ENCODE measurements at places on chromosomes 3 and 15. TPM values are rescaled to one million over a fixed set of nuclear protein-coding genes. Genes with fewer than 3 reads are reported as not detected.
A peak's percentile ranks its signal among the peaks of the same experiment; 100 is the strongest.

GRCh38 chr15:88208396-88208795 is 48.1 kb downstream of the NTRK3 start:
- no peak for DNase-seq

GRCh38 chr3:133238015-133238414 is 161.8 kb upstream of the BFSP2 start:
- no peak for DNase-seq

DNA sequence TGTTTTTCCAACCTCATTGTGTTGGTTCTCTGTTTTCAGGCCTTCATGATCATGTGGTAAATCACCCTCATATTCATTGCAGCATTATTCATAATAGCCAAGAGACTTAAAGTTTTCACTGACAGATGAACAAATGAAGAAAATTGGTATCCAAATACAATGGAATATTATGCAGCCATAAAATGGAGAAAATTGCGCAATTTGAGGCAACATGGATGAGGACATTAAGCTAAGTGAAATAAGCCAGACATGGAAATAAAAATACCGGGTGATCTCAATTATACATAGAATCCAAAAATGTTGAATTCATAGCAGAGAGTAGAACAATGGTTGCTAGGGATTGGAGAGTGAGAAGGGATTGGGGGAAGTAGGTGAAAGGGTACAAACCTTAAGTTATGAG is 491.9 kb upstream of the KCNMB2 start:
- no peak for DNase-seq

- DNase-seq = no peak
Observed at GRCh38 chr15:39362821-39363561, 217.9 kb upstream of the THBS1 start.

DNA sequence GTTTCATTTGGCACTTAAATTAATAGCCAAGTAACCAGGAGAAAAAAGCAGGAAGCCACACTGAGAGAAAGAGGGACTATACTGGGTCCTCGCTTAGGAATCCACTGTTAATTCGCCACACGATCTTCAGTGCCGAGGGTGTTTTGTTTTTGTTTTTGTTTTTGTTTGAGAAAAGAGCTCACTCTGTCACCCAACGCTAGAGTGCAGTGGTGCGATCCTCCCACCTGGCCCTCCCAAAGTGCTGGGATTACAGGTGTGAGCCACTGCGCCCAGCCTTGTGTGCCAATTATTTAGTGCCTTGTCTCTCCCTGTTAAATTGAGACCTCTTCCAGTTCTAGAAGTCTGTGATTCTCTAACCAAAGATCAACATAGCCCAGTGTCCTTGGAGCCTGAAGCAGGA is 53.8 kb upstream of the TPM1 start:
- no peak for DNase-seq

DNA sequence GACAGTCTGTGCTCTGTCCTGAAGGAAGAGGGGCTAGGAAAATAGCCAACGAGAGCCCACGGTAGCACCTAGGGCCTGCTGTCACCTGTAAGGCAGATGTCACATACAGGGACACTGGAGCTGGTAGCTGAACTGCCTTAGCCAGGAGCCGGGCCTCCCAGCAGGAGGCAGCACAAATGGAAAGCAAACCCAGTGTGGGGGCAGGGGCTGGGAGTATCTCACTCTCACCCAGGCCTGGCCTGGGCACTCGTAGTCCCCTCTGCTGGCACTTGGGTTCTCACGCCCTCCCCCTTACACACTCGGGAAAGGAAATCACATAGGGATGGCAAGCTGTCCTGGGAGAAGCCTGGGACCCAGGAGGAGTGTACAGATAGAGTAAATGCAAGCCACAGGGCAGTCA is 173.1 kb upstream of the CHRNA7 start:
- DNase-seq = no peak

- no peak for DNase-seq
Observed at GRCh38 chr3:14230729-14231128, 52.1 kb downstream of the LSM3 start.

GRCh38 chr15:40069178-40070165 is 30.5 kb upstream of the SRP14 start:
- peak; percentile 73 for DNase-seq

- no peak for DNase-seq
Observed at GRCh38 chr15:28106294-28107110, 7.4 kb upstream of the OCA2 start.

GRCh38 chr15:100132309-100132708 is 209.5 kb downstream of the ADAMTS17 start:
- DNase-seq = no peak

DNA sequence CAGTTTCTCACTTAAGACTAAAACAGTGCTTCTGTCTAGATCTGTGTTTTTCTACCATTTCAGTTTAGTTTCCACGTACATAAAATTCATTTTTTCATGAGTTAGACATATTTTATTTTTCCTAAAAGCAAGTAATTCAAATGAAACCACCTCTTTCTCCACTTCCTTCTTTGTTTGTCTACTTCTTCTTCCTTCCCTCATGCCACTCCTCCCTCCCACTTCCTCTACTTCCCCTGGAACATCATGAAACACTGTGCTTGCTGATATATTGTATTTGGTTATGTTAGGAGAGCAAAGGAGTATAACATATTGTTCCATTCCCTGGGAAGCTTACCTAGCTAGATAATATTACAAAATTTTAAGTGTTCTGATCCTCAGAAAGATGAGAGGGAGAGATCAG is 36.7 kb upstream of the GOLGA8B start:
- DNase-seq = no peak

DNA sequence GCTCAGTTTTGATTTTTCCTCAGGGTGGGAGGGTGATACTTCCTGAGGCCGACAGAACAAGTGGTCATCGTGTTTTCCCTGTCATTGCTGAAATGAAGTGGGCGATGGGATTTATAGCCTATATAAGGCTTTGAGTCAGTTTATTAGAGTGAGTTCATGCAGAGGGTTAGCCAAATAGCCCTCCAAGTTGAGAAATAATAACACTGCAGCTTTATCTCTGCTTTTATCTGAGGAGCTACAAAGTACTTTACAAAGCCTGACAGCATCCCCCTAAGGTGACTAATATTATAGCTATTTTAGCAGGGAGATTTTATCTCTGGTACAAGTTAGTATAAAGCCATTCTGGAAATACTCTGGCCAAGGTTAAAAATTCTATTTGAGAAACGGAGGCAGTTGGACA is 389.6 kb downstream of the MFSD1 start:
- DNase-seq = no peak

DNA sequence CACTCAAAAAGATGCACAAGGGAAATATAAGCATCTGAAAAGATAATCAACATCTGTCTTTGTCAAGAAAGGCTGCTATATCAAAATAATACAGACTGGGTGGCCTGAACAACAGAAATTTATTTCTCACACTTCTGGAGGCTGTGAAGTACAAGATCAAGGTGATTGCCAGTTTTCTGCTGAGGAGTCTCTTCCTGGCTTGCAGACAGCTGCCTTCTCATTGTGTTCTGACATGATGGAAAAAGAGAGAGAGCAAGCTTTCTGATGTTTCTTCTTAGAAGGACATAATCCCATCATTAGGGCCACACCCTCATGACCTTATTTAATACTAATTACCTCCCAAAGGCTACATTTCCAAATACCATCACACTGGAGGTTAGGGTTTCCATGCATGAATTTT is 1573.3 kb downstream of the SI start:
- DNase-seq = no peak

DNA sequence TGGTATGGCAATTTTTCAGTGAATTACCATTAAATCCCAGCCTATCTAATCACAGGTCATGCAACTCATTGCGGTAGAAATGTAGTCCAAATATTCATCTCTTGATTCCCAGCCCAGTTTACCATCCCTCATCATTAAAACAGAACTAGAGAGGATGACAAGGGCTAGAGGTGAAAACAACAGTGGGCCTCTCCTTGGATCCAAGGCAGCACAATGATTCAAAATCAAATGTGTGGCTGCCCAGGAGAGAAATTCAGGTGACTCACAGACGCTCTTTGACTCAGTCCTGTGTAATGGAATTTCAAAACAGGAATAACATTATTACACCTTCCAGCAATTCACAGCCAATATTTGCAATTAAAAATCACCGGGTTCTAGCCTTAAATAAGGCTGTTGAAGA is 246.5 kb downstream of the TBL1XR1 start:
- no peak for DNase-seq

GRCh38 chr3:155248531-155249187 is 44.8 kb downstream of the STRIT1 start:
- no peak for DNase-seq

DNA sequence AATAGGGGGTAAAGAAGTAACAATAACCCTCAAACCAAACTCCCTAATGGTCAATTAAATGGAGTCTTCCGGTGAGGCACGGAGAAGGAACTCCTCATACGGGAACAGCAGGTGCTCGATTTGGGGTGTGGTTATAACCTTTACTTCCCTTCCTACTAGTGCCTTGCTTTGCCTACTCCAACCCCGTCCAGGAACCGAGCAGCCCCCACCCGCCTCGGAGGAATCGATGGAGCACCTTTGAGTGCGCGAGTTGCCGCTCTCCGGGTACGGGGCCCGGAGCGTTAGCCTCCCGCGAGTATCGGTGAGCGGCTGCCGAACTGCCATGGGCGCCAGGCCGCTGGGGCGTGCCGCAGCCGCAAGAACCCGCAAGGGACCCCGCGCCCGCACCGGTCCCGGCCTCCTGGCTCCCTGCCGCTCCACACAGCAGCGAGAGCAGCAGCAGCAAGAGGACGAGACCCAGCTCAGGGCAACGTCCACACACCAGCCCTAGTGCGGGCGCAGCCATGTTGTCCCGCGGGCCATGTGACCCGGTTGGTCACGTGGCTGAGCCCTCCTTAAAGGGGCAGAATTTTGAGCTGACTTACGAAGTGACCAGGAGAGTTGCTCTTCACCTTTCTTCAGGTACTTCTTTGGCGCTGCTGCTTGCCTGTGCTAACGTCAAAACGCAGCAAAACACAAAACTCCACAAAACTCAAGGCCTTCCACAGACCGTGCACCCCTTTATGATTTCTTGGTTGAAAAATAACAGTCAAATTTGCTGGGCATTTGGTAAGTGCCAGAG is at the start of gene SUMF1:
Gene SUMF1 (minus strand): TSS at position 529 of the 781 bp plus-strand sequence. CDS start 24 bp downstream, at position 505.
- peak; percentile 85 for DNase-seq

DNA sequence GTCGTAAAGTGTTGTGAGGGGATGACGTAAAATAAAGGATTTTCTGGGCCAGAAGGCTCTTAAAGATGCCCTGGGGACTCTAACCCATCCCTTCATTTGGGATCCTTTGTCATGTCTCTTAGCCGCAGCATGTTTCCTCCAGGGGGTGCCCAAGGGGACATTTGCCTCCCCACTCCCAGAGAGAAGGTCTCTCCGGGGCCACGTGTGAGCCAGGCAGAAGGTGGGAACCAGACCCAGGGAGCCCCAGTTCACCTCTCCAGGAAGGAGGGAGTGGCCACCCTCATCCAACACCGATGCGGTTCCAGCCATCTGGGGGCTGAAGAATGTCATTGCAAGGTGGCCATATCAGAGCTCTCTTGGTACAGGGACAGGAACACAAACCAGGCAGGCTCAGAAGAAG is 25.2 kb downstream of the ST8SIA2 start:
- DNase-seq = no peak

DNA sequence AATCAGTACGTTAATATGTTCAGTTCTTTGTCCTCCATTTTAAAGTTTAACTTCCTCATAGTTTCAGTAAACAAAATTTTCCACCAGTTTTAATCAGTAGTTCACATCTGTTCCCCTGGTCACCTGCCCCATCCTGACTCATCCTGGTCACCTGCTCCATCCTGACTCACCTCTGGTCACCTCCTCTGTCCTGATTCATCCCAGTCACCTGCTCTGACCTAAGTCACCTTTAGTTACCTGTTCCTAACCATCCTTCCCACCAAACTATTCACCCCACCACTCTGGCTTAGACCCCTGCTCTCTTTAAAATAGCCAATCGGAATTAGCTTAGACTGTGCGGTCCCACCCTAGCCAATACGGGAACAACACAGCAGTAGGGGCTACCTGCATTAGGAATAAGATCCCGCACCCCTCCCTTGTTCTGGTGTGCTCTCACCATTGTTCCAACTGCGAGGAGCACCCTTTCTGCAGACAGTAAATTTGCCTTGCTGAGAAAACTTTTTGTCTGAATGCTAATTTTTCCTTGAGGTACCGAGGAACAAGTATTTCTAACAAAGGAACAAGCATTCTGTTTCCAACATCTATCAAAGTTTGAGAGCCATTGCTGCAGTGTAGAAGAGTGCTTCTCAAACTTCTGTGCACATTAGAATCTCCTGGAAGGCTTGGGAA is 169.3 kb downstream of the ADAMTS17 start:
- peak; percentile 10 for DNase-seq

GRCh38 chr3:133055339-133055738 is 17.1 kb downstream of the TMEM108 start:
- DNase-seq = no peak

- DNase-seq = no peak
Observed at GRCh38 chr3:85781806-85782205, 823.0 kb downstream of the CADM2 start.

DNA sequence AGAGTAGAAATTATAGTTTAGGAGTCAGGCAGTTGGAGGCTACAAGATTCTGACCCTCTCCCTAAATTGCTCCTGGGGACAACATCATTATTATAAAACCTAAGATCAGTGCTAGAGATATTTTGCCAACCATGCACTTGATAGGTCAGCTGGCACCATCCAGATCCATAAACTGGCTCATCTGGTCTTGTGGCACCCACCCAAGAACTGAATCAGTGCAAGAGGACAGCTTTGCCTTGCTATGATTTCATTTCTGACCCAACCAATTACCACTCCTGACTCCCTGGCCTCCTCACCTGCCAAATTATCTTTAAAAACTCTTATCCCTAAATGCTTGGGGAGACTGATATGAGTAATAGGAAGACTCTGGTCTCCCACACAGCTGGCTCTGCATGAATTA is 461.1 kb upstream of the TGFBR2 start:
- no peak for DNase-seq

DNA sequence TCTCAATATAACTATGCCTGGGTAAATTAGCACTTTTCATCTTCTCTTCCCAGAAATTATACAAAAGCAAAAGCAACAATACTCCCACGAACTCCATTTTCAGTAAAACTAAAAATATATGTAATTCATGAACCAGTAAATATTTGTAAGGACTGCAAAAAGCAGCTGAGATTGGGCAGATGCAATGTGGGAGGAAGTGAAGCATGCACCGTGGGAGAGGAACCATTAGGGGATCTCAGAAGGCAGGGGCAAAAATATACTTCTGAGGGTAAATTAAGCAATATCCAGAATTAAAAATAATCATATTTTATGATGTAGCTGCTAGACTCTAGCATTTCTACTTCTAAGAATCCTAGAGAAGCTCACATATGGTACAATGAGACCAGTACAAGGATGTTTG is 20.2 kb downstream of the CFAP91 start:
- no peak for DNase-seq

DNA sequence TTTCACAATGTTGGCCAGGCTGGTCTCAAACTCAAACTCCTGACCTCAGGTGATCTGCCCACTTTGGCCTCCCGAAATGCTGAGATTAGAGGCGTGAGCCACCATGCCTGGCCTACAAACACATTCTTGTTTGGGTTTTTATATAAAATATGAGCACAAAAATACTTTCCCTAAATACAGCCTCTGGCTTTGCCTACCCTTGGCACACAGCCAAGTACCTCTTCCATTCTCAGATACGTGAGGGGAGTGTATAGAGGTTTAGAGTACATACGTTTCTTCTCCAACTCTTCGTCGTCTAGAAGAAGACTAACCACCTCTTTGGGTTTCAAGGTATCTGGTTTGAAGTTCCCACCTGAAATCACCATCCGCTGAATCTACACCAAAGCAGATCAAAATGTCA is 33.5 kb downstream of the CHAC1 start:
- DNase-seq = no peak

- DNase-seq = no peak
Observed at GRCh38 chr3:50410608-50411139, 51.4 kb upstream of the TMEM115 start.

LMAN1L gene
- total RNA-seq = 0.37 TPM

CHRM5 gene
- total RNA-seq = not detected

ZNF35 gene
- total RNA-seq = 8.6 TPM

GOLGA8Q gene
- total RNA-seq = not detected

CNOT10 gene
- total RNA-seq = 67.6 TPM

LTK gene
- 0.11 TPM for total RNA-seq
